ENCODE measurements at places on chromosomes 3 and 15.

DNA sequence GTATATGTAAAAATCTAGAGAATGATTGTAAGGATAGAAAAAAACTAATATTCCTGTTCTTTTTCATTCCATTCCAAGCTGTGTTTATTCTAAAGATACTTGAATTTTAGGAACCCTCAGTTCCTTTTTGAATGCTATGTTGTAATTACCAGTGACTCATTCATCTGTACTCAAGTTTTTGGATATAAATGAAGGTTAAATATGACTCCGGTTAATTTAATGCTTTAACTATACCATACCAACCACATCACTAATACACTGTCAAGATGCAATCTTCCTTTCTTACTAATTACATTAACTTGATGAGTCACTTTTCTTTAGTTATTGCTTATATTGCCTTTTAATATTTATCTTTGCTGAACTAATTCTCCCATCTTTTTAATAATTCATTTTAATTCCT, 68.8 kb upstream of the ZNF148 start:
- no peak for DNase-seq

DNA sequence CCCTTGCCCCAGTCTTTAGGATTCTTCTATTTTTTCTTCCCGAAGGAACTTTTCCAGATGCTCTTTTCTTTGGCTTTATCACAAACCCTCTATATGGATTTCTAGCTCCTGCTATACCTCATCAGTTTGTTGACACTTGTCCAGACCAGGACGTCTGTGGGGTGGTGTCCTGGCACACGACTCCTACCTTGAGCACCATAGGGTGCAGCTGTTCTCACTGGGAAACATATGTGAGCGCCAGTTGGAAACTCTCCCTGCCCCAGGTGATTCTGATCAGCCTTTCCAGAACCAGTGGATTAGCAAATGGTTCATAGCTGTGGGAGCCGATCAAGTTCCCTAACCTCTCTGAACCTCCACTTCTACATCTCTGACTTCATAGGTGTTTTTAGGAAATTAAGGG, 40.6 kb upstream of the USP3 start:
- DNase-seq: no peak

GRCh38 chr3:154229217-154229590, 95.1 kb downstream of the DHX36 start:
- no peak for DNase-seq

DNA sequence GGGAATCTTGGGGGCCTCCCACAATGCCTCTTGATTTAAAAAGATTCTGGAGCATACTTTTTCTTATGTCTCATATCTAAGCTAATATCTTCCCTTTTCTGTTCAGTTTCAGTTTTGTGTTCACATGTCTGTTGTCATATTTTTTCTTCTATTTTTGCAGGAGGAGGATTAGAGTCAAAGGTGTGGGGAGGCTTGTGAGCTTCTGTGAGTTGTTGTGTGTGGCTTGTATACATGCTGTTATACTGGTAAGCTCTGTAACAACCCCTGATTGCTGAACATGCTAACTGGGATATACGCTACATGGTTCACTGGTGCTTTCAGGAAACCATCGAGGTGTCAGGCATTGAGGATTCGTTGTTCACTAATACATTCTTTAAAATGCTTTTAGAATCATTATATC, 83.5 kb downstream of the SLC25A26 start:
- DNase-seq: no peak

DNA sequence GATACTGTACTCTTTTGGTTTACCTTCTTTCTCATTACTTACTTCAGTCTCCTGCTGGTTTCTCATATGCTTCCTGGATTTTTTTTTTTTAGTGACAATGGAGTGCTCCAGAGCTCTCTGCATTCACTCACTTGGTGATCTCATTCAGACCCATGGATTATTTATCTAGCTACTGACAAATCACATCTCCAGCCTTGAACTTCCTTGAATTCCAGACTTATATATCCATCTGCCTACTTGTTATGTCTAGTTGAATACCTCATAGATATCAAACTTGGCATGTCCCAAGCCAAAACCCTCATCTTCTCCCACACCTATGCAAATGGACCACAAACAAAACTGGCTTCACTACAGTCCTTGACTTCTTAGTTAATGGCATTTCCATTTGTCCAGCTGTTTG, 234.7 kb upstream of the ZPLD1 start:
- no peak for DNase-seq

All from stimulated activated naive CD4-positive, alpha-beta T cell (primary cell).